ENCODE measurements at places on chromosomes 7 and 10. TPM values are rescaled to one million over a fixed set of nuclear protein-coding genes. Genes with fewer than 3 reads are reported as not detected.
A peak's percentile ranks its signal among the peaks of the same experiment; 100 is the strongest.

DNA sequence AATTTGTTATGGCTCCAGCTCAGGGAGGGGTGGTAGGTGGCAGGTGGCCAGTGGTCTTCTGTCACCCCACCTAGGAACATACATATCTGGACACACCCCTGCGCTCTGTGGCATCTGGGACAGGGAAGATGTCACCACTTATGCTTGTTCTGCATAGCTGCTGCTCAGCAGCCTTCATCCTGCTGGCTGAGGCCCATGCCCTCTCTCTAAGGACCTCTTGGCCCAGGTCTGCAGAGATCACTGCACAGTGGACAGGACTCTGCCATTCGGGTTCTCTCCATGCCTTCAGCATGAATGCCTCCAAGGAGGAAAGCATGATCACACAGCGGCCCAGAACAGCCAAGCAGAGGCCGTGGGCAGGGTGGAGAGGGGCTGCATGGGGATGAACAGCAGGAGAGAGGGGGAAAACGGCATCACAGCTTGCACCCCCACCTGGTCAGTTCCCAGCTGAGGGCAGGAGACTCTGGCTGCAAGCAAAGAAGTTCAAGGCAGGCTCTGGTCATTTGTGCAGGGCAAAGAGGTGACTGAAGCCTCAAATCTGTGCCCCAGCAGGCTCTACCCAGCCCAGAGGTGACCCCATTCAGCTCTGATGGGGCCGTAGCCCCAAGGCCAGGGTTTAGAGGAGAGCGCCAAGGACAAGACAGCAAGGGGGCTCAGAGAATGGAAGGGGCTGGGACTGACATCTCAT lies 47.8 kb upstream of the GDF10 start:
- no peak for DNase-seq

CPED1 gene
- not detected for total RNA-seq

WNT2 gene
- total RNA-seq: not detected

GRCh38 chr7:142438235-142438922 lies 180.5 kb upstream of the PRSS58 start:
- peak; percentile 51 for DNase-seq

GRCh38 chr10:94747137-94747536 lies 15.3 kb upstream of the CYP2C19 start:
- DNase-seq: no peak

DNA sequence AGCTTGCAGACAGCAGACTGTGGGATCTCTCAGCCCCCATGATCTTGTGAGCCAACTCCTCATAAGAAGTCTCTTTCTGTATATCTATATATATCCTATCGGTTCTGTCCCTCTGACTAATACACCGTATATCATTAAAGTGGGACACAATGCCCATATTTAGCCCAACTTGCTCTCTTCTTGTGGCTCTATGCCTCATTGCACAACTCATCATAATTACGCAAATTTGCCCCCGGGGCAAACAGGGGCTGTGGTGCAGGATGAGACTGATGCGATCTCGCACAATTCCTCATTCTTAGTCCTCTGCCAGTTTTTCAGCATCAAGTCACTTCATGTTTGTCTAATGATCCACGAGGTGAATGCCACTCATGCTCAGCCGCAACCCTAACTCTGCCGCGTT lies 183.2 kb downstream of the PRPF18 start:
- no peak for DNase-seq

EIF5AL1 gene
- 0.53 TPM for total RNA-seq

DNA sequence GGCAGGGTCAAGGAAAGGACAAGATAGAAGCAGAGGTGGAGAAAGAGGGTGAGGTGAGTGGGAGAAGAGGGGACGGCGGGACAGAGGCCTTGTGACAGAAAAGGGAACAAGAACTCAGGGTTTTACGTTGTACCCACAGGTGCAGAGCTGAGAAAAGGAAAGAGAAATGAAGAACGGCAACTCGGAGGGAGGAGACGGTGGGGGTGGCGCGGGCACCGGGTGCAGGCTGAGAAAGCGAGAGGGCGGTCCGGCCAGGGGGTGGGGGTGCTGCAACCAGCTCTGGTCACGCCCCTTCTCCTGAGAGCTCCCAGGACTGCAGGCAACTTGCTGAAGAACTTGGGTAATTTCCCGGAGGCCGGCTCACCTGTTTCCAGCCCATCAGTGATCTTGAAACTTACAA lies 65.3 kb downstream of the CARD11 start:
- peak; percentile 83 for DNase-seq

DNA sequence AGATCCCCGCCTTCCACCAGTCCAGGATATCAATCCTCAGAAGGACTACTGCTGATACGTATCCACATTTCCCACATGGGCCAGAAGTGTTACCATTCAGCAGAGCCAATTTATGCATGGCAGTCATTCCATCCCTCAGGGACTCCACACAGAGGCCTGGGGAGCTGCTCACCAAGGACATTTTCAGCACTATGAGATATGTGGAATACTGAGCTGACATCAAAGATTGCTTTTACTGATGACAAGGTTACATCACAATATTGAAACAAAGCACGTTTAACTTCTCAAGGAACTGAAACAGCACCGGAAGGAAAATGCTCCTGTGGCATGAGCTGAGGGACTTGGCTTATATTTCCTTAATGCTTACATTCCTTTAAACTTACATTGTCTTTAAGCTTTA lies 335.1 kb downstream of the BMPER start:
- no peak for DNase-seq

All from activated CD8-positive, alpha-beta T cell treated with anti-CD3 and anti-CD28 coated beads, Interleukin-2, amount 10 ng/mL, durations not matched to agents 7 days and 5 days (primary cell).